Activated T-cell treated with anti-CD3 and anti-CD28 coated beads, Interleukin-2, amount 50 U/mL, for 72 hours (primary cell): ENCODE measurements at places on chromosomes 5 and 9.

GRCh38 chr5:158324236-158324635 is 465.3 kb upstream of the CLINT1 start:
- no peak for DNase-seq

- DNase-seq: no peak
Measured at GRCh38 chr5:158285698-158286097, 426.8 kb upstream of the CLINT1 start.

- DNase-seq: peak; percentile 57
Measured at GRCh38 chr9:130682421-130683121, 11.0 kb upstream of the EXOSC2 start.

DNA sequence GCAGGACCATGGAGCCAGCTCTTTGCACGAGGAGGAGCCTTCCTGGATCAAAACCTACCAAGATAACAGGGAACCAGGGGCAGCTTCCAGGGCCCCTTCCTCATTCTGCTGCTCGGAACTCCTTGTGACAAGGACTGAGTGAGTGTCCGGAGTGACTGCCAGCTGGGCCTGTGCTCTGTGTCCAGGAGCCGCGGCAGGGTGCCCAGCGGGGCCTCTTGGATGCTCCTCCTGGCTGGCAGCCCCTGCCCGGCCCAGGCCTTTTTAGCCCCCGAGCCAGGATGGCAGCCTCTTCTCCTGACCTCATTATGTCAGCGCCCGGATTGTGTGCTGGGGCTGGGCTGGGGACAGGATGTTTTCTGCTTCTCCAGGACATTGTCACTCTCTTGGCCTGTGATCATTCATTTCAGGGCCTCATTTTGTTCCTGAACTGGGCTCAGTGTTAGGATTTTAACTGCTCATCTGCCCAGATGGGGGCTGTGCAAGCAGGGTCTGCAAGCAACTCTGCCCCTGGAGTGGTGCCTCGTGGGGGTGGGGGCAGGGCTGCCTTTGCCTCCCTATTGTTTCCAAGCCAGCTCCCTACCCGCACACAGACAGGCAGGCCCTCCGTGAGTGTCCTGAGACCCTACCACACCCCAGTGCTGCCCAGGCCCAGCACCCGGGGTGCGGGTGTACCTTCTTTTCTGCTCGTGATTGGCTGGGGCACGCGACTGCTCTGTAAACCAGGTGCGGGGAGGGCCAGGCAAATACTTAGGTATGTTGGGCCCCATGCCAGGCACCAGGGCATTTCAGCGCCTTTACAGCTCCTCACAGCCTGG is 161.6 kb downstream of the COL23A1 start:
- DNase-seq: no peak

DNA sequence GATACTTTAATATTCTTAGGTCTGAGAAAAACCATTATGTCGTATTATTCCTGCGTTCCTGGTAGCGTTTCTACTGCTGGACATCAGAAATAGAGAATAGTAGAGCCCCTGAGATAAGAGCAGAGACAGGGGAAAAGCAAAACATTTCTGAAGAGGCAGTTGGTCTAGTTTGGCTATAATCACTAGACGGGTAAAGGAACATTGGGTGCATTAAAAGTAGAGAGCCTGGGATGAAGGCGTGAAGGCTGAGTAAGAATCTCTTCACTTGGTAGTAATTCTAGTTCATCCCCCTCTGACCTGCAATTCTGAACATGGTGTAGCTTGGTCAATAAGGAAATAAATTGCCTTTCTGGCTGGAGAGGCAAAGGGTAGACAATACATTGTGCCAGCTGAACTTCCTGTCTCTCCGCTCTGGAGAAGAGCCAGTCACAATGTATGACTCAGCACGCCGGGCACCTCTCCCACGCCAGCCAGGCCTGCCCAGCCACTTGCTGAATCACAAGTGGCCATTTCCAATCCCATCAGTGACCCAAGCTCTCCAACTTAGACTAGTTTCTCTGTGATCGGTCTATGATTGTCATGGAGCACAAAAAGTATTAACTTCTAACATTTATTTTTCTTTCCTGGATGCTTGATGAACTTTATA is 75.4 kb downstream of the STK32A start:
- no peak for DNase-seq

- no peak for DNase-seq
Measured at GRCh38 chr9:93123561-93124283, 10.3 kb downstream of the NINJ1 start.

DNA sequence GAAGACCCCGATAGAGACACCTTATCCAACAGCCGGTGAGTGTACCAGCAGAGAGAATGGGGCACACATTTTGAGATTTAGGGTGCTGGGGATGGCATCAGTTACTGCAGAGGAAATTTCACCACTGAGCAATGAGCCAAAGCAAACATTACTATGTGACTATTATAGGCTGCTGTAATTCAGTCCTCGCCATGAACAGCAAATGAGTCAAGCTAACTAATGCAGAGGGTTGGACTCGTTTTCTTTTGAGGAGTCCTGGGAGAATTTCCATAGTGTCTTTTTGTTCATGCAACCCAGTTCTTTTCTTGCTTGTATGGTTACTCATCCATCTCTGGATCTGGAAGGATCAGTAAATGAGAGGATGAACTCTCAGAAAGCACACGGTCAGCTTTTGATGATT is 323.8 kb downstream of the PSAT1 start:
- DNase-seq: no peak

DNA sequence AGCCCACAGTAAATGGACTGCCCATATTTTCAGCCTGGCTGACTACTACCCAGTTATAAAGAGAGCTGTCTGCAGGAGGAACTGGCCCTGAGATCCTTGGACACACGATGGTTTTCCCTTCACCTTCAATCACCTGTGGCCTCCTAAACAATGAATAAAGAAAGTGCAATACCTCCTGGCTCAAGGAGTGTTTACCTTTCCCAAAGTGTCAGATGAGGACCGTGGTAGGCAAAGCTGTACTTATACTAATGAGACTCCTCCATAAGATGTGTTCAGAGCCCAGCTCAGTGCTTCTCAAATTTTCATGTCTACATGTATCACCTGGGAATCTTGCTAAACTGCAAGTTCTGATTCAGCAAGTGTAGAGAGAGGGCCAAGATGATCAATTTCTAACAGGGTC is 284.5 kb upstream of the VLDLR start:
- DNase-seq: no peak

GRCh38 chr5:130689831-130690230 is 475.2 kb downstream of the HINT1 start:
- DNase-seq: no peak

GRCh38 chr5:114243972-114244317 is 117.9 kb upstream of the KCNN2 start:
- no peak for DNase-seq

DNA sequence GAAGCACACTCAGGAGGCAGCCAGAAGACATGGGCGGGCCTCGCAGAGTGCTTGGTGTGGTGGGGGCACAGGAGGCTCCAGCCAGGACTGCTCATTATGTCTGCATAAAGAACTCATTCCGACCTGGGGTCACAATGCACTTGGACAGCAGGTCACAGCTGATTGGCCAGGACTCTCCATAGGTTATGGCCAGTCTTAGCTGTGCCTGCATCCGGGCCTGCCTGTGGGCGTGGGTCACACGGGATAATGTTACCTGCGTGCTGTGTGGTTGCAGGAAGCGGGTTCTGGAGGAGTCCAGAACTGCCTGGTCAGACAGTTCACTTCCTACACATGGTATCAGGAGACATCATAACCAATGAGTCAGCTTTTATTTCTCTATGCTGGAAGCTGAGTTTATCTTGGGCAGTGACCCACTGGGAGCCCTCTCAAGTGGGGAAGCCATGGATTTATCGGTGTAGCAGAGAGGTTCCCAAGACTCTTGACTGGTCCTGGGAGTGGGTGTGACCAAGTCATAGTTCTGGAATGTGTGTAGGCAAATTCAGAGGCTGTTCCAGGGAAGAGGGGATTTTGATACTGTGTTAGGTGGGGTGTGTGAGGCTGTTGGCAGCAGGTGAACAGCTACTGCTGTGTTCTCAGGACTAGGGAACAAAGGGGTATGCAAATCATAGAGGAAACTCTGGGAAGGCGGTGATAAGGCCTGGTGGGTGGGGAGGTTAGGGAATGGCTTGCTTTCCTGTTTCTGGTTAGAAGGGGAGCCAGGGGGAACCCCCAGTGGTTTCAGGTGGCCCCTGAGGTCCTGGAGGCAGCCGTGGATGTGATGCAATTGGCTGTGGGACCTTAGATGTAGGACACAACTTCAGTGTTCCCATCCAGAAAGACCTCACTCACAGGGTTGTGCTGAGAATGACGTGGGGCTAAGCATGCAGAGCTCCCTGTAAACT is 51.3 kb downstream of the ARHGEF37 start:
- DNase-seq: no peak
